Activated CD8-positive, alpha-beta T cell treated with anti-CD3 and anti-CD28 coated beads, Interleukin-2, amount 10 ng/mL, durations not matched to agents 7 days and 5 days (primary cell): ENCODE measurements at places on chromosomes 12 and 14.

DNA sequence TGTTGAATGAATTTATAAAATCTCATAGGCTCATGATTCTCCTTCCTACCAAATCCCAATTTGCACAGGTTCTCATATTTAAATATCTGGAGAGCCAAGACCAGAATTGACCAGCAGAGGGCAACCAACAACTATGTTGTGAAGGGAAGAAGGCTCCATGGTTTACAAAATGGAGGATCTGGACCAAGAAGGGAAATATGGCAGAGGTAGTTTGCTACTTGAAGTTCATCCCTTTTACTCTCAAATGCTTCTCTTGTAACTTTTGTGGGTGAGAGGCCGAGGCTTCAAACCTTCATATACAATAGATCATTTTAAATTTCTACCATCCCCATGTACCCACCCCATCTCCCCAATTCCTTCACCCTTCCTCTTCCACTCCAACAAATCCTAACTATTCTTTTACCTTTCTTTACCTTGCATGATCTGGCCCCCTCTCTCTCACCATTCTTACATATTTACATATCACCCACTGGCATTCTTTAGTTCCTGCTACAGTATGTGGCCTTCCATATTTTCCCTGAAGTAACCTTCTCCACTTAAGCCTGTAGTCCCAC is 3.8 kb upstream of the SMARCC2 start:
- DNase-seq, result peak; percentile 89

DNA sequence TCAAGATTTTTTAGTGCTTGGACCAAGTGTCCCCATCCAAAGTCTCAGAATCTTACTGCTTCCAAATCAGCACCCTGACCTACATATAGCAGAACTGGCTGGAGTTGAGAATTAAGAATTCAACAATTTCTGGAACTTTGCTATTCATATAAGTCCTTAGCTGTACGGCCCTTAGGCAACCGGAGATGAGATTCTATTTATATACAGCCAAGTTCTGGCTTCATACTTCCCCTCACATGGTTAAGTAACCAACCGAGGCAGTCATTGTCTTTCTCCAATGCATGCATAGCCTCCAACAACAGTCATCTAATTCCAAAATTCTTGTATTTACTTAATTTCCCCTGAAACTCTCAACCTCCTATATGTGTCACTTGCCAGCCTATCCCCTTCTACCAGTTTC is 76.6 kb downstream of the SINHCAF start:
- no peak for DNase-seq

- no peak for DNase-seq
Measured at GRCh38 chr12:65926119-65926908, 102.0 kb downstream of the HMGA2 start.

GRCh38 chr12:47904713-47905709 is at the start of gene VDR:
Gene VDR (minus strand): TSS chr12:47904994. CDS start chr12:47879113, 25,881 bp downstream.
- DNase-seq, result peak; percentile 75

GRCh38 chr14:23023022-23023794 is 11.5 kb downstream of the PSMB5 start:
- no peak for DNase-seq

GRCh38 chr12:94173660-94174265 is 25.4 kb downstream of the PLXNC1 start:
- DNase-seq, result no peak

GRCh38 chr12:51374361-51374760 is 16.8 kb downstream of the GALNT6 start:
- DNase-seq, result no peak

DNA sequence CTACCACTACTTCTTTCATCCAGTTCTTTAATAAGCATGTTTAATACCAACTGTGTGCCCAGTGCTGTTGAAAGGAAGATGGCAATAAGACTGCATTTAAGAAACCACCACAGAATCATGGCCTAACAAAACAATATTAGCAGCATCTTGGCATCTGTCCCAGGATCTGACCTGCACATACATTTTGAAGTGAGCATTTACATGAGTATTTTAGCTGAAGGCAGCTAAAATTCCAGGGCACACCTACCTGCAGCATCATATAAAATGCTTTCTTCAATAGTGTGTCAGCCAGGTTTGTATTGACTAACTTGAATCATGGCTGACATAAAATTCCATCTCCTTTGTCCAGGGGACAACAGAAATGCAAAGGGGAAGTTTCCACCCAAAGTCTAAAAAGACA is 65.0 kb upstream of the ARHGAP5 start:
- DNase-seq, result no peak

- no peak for DNase-seq
Measured at GRCh38 chr12:66345212-66345611, 42.9 kb downstream of the HELB start.

GRCh38 chr14:89773151-89773550 is 181.4 kb downstream of the EFCAB11 start:
- DNase-seq, result no peak

GRCh38 chr12:2027351-2027750 is 23.1 kb upstream of the DCP1B start:
- no peak for DNase-seq

GRCh38 chr12:128356547-128356946 is 89.6 kb downstream of the TMEM132C start:
- DNase-seq, result no peak

- no peak for DNase-seq
Measured at GRCh38 chr14:88225721-88226120, 97.3 kb downstream of the KCNK10 start.

DNA sequence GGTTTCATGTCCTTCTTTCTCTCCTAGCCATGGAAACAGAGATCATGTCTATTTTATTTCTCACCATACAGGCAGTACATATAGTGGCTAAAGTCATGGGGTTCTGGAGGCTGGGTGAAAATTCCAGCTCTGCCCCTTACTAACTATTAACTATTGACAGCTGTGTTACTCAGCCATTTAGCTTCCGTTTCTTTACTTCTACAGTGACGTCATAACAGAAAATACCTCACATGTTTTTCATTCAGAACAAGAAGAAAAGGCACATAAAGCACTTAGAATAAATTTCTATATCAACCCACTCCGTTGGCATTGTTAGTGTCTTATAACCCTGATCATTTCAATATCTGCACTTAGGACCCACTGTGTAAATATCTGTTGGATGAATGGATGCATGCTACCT is 1506.9 kb upstream of the TMEM132C start:
- no peak for DNase-seq

- no peak for DNase-seq
Measured at GRCh38 chr12:120421701-120422100, 16.2 kb upstream of the COX6A1 start.

DNA sequence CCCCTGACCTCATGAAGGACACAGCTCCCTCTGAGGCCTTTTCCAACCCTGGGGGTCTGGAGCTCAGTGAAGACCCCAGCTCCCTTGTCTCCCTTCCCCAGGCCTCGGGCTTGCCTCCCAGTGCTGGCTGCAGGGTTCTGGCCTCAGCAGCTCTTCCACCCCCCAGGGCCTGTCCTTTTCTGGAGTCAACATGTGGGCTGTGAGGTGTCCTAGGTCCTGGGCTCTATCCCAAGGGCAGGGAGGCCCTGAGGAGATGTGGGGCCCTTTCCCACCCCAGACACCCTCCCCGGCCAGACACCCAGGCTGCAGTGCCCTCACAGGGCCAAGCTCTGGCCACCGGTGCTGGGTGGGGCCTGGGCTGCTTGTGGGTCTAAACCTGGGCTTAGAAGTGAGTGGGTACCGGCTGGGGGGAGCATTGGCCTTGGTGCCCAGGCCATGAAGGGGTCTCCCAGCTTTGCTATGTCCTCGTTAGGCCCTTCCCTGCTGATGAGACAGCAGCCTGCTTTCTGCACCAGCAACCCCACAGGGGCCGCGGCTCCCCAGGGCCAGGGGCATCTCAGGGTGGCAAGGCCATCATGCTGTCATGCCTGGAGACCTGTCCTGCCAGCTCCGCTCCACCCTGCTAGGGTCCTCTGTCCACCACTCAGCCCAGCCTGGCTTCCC is 2.7 kb upstream of the CRIP2 start:
- no peak for DNase-seq

GRCh38 chr14:91115986-91116770 is 2.3 kb downstream of the DGLUCY start:
- DNase-seq, result peak; percentile 27

GRCh38 chr14:90531497-90531896 is 134.7 kb downstream of the CALM1 start:
- DNase-seq, result no peak

DNA sequence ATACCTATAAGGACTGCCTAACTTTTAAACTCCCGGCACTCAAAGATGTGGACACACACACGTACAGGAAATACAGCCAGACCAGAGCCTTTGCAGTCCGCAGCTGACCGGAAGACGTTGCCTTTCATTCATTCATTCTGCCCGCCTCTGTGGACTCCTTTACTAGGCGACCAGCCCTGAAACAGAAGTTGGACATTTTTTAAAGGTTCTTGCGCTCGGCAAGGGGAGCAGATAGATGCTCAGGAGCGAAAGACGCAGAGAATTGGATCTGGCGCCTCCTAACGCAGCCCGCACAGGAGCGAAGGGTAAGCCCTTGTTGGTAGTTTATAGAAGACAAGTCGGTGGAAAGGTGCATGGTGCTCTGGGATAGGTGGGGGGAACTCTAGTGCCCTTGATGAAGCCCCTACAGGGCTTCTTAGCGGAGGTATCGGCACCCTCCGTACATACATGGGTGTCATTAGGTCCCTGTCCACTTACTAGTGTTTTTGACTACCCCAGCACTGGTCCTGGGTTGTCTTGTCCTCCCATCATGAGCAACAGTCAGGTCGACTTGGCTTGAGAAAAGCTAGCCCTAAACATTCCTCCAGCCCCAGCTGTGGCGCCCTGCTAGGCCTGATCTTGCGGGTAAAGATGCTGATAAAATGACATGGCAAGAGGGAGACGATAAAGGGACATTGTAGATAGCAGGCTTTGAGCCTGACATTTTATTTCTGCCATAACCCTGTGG is at the start of gene KDM2B:
Gene KDM2B (minus strand): TSS at position 65 of the 727 bp plus-strand sequence. CDS start 112 bp downstream, outside the sequence.
- peak; percentile 44 for DNase-seq

- no peak for DNase-seq
Measured at GRCh38 chr14:21231020-21231652, 38.1 kb downstream of the HNRNPC start.

GRCh38 chr14:23707415-23707814 is 71.3 kb downstream of the DHRS2 start:
- DNase-seq, result no peak

DNA sequence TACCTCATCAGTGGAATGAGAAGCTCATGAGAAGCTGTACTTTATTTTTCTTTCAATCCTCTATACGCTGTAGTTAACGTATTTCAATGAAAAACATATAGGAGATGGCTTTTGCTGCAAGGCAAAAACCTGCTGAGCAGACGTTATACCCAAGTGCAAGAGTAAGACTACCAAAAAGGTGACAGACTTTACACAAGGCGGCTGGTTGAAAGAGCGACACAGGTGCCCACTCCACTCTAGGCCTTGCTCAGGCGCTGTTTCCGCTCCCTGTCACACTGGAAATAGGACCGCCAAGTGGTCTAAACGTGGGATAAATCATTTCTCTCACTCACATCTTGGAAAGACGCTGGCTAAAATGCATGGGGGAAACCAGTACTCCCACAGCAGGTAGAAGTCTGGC is 54.5 kb downstream of the PPP2R5C start:
- DNase-seq, result no peak

DNA sequence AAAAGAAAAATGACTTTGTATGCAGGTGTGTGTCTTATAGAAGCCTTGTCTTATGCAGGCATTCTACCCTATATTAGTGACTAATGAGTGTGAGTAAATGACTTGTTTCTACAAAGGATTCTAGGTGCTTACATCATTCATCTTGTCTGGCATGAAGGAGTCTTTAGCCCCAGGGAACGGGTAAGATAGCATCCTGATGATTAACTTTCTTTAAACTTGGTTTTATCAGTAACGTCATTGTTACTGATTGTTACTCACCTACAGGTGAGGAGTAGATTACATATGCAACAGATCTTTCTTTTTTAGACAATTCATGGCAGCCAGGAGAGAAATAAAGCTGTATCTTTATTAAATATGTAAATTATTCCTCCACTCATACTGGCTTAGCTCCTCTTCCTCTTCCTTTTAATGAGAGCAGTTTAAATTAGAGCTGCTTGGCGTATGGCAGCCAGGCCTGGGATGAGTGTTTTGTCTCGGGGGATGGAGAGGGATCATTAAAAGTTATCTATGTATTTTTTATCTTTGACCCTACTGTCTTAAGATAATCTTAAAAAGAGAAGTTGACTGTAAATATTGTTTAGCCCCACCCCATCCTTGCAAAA is 57.2 kb upstream of the ATP2A2 start:
- no peak for DNase-seq

- peak; percentile 53 for DNase-seq
Measured at GRCh38 chr12:754851-755562, 2.6 kb downstream of the WNK1 start.

DNA sequence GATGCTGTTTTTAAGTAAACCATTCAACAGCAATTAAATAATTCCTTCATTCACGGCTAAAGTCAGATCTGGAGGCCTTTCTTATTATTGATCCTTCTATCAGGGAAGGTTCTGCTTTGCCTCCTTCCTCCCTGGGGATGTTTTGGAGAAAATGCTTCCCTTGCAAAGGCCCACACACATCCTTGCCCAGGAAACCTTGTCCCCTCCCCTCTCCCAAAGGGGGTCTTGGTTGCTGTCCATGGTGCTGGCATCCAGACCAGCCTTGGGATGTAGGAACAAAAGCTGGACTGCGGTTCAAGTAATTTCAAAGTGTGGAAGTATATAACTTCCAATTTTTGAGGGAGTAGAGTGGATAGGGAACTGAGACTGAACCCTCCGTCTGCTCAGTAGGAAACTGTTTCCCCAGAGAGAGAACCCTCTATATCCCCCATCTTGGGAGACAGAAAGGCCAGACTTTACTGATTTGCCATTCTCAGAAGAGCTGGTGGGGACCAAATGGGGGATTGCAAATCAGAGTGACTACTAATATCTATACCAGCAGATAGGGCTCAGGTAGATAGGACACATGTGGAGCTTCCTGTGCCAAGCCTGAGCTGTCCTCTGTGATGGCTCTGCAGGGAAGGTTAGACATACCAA is 5.6 kb downstream of the MARCHF9 start:
- no peak for DNase-seq

GRCh38 chr12:99431203-99431602 is 216.3 kb upstream of the GARIN6 start:
- DNase-seq, result no peak

DNA sequence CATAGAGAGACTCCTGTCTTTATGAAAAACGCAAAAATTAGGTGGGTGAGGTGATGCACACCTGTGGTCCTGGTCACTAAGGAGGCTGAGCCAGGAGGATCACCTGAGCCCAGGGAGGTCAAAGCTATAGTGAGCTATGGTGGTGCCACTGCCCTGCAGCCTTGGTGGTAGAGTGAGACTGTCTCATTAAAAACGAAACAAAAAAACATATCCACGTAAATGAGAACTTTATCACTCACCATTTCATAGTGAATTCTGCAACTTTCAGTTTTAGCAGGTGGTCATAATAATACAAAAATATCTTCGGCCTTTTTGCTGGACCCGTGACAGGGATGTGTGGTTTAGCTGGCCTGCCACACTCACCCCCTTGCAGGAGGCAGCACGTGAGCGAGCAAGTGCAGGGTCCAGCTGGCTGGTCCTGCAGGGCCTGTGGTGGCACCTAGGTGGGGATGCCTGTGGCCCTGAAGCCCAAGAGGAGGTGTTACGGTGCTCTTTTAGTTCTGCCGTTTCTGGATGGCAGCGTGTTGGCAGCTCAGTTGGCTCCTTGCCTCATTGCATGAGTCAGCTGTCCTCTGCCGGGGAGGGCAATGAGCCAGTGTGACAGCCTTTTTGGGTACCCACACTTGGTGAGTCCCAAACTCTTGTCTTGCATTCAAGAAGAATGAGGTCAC is 1330.7 kb upstream of the TMEM132C start:
- no peak for DNase-seq

GRCh38 chr12:89437231-89437630 is 84.9 kb upstream of the DUSP6 start:
- DNase-seq, result no peak
